AML-193 (cell line): ENCODE measurements at places on chromosomes 7 and 10.

DNA sequence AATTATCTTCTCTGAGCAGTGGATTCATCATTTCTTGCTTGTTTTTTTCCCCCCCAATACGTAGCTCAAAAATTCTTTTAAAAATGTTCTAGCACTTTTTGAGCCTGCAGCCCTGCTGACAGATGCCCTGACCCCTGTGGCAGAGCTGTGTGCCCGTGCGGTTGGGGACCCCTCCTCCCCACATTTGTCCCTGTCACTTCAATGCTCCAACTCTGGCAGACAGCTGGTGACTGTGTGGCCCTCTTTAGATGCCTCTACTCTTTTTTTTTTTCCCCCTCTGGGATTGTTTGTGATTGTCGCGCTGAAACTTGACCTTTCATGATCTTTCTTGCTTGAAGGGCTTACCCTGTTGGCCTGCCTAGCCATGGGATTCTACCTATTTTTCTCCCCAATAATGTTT, 214.1 kb downstream of the TMEM178B start:
- no peak for DNase-seq

GRCh38 chr7:73567846-73568685, 10.3 kb downstream of the TBL2 start:
- no peak for DNase-seq

GRCh38 chr10:76778914-76779795, 858.5 kb downstream of the KCNMA1 start:
- DNase-seq, result no peak

DNA sequence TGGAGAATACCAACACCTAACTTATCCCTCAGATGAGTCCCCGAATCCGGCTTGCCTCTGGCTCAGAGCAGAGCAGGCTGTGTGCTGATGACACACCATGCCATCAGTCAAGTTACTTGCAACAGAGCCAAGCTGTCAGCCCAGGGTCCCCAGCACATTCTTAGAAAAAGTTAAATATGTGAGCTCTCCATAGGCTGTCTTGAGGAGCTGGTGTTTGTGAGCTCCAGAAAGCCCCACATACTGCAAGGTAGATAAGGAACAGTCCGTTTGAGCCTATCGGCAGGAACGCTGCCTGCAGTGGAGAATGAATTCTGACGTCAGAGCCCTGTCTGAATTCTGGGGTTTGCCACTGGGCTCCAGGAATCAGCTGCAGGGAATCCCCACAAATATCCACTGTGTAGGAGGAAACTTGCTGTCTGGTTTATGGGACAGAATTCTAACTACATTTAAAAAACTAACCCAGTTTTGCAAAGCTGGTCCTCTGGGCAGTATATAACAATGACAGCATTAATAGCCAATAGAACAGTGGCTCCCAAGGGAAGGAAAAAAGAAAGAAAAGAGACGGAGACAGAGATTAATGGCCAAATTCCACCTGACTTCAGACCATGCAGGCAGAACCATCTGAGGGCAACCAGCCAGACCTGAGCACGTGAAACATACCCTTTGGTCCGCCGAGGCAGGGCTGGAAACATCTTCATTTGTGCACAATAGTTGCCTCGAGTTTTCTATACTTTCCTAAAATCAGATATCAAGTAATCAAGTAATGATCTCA, 3.6 kb downstream of the SFXN4 start:
- no peak for DNase-seq

GRCh38 chr7:116776610-116777289, 85.6 kb upstream of the CAPZA2 start:
- DNase-seq, result no peak
